ENCODE measurements at places on chromosomes 16 and 17.

DNA sequence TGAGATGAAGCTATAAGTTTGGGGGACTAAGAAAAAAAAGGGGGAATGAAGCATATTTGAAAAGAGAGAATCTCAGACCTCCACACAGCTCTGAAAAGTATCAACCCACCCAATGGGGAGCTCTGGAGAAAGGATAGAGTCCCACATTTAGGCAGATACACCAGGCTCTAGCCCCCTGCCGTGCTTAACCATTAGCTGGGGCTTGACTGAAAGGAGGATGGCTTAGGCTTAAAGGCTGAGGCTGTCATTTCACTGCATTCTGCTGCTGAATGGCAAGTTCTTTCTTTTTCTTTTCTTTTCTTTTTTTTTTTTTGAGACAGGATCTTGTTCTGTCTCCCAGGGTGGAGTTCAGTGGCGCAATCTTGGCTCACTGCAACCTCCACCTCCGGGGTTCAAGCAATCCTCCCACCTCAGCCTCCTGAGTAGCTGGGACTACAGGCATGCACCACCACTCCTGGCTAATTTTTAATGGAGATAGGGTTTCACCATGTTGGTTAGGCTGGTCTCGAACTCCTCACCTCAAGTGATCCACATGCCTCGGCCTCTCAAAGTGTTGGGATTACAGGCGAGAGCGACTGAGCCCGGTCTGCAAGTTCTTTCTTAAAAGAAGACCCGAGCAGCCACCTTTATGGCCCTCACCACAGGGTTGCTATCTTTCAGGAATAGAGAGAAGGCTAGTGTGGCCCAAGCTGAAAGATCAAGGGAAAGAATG is 9.0 kb upstream of the MMP2 start:
- DNase-seq = no peak

- peak; percentile 28 for DNase-seq
These were observed 12.8 kb downstream of the PDK2 start for GRCh38 chr17:50107790-50108414.

DNA sequence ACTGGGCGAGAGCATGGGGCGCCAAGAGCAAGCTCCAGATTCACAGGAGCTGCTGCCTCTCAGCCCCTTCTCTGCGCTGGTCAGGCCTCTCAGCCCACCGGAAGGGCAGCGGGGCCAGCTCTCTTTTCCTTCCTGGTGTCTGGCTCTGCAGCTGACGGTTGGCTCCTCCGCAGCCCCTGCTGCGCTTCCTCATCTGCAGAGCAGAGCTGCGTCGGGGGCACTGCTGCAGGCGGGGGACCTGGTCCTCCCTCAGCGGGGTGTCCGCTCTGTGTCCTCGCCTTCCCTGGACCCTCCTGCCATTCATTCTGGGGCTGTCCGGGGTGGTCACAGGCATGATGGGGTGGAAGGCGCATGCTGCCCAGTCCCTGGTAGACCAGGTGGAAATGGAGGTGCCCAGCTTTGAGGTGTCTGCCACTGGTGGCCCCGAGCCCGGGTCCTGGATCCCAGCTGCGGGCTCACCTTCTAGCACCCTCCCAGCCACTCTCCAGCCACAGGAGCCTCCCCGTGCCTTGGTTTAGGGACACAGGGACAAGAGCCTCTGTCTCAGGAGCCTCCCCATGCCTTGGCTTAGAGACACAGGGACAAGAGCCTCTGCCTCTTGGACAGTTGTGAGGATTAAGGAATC is 84.8 kb downstream of the IRF8 start:
- DNase-seq = no peak

DNA sequence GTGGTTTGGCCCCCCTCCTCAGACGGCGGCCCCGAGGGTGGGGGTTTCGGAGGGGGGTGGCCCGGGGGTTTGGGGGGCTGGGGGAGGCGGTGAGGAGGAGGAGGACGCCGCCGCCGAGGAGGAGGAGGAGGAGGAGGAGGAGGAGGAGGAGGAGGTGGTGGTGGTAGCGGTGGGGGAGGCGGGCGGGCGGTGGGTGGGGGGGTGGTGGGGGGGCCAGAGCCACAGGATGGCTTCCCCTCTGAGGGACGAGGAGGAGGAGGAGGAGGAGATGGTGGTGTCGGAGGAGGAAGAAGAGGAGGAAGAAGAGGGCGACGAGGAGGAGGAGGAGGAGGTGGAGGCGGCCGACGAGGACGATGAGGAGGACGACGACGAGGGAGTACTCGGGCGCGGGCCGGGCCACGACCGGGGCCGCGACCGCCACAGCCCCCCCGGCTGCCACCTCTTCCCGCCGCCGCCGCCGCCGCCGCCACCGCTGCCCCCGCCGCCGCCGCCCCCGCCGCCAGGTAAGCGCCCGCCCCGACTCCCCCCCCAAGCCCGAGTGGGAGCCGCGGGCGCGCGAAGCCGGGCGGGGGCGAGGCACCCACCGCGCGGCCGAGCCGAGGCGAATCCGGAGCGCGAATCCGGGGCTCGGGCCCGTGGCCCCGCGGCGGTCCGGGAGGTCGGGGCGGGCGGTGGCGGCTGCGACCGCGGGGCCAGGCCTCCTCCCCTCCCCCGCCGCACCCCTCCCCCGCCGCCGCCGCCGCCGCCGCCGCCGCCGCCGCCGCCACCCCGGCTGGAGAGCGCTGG is 3.8 kb upstream of the CHD3 start:
- no peak for DNase-seq

GRCh38 chr16:19858340-19859018 is 26.2 kb downstream of the GPRC5B start:
- DNase-seq = no peak

DNA sequence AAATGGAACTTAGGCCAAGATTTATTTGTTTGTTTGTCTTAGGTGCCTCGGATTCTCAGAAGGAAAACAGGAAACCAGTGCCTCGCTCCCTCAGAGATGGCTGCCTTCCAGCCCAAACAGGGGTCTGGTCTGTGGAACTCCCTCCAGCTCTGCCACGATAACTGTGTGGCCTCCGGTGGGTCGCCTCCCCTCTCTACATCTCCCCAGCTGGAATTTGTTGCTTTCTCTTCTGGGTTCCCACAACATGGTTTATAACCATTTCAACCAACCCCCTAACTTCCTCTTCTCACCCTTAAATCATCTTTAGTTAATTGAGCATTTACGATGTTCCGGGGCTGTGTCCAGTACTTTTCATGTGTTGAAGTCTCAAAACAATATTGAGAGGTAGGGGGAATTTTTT is 30.9 kb upstream of the PLLP start:
- no peak for DNase-seq
